ENCODE measurements at places on chromosomes 6 and 20.

DNA sequence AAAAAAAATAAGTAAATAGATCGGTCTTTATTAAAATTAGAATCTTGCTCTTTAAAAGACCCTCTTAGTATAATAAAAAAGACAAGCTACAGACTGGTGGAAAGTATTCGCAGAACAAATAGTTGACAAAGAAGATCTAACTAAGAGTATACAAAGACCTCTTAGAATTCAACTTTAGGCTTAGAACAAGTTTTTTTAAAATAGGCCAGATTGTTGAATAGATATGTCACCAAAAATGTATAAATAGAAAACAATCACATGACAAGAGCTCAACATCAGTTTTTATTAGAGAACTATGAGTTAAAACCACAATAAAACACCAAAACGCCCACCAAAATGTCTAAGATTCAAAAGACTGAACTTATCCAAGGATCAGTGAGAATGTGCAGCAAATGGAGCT, 632.7 kb upstream of the PTCHD4 start:
- no peak for DNase-seq

- no peak for DNase-seq
These were observed 27.4 kb upstream of the VAPB start for GRCh38 chr20:58361481-58362205.

DNA sequence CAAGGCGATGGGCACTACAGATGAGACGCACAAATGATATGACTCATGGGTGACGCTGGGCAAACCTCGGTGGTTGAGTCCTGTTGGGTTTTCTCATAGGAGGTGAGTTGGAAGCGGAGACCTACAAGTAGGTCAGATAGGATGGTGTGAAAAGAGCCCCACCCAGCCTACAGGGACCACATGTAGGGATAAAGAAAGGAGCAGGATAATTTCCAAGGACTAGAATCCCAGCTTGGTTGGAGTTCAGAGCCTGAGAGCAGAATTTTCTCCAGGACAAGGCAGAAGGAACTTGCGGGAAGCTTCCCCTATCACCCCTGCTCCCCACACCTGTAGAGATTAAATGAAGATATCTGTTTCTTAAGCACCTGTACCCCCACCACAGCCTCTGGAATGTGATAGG, 489.7 kb upstream of the CDH4 start:
- DNase-seq, result no peak

- DNase-seq, result no peak
These were observed 32.1 kb downstream of the BFSP1 start for GRCh38 chr20:17499041-17499440.

DNA sequence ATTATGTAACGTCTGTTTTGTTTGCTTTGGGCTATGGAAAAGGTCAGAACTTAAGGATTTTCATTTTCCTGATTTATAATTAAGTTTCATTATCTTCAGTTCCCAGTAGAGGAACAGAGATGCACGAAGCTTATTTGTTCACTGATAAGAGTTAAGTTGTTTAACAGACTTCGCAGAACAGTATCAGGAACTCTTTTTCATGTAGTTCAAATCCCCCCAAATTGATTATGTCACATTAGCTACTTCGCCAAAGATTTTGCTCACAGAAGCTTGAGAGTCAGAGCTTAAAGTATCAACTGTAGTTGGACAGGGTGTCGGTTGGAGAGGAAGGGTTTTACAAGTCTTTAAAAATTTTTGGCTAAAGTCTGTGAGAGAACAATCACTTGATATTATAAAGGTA, 43.4 kb downstream of the ZHX3 start:
- no peak for DNase-seq
